Endothelial cell of umbilical vein (primary cell): ENCODE measurements at places on chromosomes 5 and 9.

DNA sequence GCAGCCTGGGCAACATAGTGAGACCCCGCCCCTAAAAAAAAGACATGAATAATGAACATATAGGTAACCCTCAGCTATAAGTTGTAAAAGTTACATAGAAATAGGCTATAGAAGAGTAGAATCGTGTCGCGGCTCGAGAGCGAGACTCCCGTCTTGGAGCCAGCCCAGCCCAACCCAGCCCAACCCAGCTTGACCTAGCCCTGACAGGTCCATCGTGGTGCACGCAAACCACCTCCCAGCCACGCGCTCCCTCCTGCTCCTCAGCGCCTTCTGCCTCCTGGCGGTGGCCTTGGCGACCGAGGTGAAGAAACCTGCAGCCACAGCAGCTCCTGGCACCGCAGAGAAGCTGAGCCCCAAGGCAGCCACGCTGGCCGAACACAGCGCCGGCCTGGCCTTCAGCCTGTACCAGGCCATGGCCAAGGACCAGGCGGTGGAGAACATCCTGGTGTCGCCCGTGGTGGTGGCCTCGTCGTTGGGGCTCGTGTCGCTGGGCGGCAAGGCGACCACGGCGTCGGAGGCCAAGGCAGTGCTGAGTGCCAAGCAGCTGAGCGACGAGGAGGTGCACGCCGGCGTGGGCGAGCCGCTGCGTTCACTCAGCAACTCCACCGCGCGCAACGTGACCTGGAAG, 10.8 kb downstream of the KIF24 start:
- DNase-seq, result no peak

DNA sequence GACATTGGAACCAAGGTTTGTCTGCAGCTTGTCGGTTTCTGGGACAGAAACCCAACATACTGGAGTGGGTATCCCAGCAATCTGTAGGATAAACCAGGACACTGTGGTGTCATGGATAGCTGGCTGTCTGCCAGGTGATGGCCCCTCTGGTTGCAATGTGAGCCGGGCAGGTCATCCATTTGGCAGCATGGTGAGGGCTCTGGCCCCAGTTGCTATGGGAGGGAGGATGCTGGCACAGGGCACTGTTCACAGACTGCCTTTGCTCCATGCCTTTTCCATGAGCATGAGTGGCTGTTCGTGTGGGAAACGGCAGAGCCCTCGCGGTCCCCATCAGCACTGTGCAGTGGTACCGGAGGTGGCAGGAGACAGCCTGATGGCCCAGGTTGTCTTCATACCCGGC, 6.4 kb downstream of the S1PR3 start:
- no peak for DNase-seq

DNA sequence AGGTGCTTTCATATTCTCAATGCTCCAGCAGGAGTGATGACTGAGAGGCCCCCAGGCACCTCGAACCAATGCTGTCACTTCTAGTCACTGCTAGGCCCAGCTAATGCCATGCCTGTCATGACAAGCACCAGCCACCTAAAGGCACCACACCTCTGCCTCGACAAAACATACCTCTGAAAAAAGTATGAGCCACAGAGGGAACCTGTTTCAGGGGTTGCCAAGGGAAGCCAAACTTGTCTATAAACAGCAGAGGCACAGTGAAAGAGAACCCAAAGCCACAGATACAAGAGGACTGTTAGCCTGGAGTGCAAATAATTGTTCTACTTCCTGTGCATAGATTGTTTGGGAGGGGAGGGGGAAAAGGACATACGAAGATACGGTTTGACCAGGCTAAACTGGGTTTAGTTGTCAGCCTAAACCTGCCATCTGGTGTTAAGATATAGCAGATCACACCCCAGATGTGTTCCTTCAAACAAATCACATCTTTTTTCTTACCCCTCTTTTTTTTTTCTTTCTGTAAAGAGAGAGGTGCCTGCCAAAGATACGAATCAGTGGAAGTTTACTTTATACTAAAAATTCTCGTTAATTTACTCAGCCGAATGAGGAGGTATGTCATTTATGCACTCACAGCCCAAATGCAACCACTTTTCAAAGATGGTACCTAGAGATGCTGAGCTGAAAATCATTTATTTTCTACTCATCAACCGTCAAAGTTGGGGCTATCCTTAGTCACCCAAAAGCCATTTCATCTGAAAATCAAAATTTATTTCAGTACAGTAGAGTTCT, 45.7 kb downstream of the BNC2 start:
- peak; percentile 24 for DNase-seq

DNA sequence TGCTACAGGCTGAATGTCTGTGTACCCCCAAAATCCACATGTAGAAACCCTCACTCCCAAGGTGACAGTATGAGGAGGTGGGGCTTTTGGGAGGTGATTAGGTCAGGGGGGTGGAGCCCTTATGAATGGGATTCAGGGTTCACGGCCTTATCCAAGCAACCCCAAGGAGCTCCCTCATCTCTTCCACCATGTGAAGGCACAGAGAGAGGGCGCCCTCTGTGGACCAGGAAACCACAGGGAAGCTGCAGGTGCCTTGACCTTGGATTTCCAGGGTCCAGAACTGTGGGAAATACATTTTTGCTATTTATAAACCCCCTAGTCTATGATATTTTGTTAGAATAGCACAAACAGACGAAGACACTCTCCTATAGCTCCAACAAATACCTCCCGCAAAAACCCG, 53.6 kb upstream of the IRX2 start:
- no peak for DNase-seq

GRCh38 chr9:21994556-21995005, at the start of gene CDKN2B-AS1:
Gene CDKN2B-AS1 (plus strand): TSS chr9:21994791.
- DNase-seq, result peak; percentile 74

DNA sequence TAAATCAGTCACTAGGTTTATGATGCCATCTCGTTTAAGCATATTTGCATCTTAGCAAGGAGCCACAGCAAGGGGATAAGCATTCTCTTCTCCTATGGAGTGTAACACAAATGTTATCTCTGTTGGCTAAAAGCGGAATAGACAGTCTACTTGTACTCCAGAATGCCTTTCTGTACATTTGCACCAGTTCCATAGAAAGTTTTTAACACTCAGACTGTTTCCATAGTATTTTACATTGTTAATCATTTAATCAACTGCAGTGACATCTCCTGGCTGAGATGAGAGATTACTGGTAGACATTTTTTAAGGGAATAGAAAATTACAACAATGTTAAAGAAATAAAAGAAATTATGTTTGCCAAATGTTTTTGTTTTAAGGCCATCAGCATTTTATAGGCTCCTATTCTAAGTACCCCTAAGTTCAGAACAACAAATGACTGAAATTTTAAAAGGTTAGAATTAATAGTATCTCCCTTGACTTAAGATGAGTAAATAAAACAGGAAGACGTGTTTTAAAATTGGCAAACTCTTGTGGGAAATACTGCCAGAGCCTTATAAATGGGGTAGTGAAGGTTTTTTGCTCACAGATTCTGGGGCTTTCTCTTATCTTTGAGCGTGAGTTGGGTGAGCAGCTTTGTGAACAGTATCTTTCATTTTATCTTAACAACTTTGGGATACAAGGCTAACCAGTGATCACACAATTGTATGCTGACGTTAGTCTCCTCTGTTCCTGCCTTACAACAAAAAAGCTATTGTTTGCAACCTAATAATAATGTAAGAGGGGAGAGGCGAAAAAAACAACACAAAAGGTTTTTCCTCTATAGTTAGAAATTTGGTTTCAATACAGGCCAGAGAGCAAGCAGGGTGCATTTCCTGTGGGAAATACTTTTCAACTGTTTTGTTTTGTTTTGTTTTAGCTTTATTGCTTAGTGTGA, 294.3 kb downstream of the FBXL7 start:
- peak; percentile 74 for DNase-seq

- DNase-seq, result peak; percentile 63
These were observed 122.0 kb downstream of the GALNT10 start for GRCh38 chr5:154312576-154312975.

- DNase-seq, result no peak
These were observed 14.4 kb downstream of the ELOVL7 start for GRCh38 chr5:60829490-60830266.

DNA sequence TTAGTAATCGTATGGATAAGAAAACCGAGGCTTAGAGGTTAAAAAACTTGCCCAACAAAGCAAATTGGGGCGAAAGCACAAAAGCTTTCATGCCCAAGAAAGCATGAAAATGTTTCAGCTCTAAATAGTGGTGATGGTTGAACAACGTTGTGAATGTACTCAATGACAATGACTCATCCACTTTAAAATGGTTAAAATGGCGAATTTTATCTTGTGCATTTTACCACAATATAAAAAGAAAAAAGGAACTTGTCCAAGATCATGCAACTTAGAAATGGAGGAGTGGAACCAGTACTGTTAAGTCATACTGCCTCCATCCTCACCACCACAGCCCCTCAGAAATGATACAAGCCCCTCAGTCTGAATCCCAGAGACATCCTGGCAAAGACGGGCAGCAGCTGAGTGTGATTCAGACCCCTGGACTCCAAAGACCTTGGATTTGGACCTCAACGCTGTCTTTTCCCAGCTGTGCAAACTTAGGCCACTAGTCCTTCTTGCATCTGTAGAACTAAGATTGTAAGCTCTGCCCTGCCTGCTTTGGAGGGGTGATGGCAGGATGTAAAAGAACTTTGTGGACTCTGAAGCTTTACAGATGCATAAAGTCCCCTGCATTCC, 158.4 kb downstream of the GABBR2 start:
- DNase-seq, result no peak

GRCh38 chr9:94144394-94144793, 60.1 kb downstream of the PTPDC1 start:
- no peak for DNase-seq

GRCh38 chr9:113269355-113269754, 6.0 kb downstream of the CDC26 start:
- no peak for DNase-seq

DNA sequence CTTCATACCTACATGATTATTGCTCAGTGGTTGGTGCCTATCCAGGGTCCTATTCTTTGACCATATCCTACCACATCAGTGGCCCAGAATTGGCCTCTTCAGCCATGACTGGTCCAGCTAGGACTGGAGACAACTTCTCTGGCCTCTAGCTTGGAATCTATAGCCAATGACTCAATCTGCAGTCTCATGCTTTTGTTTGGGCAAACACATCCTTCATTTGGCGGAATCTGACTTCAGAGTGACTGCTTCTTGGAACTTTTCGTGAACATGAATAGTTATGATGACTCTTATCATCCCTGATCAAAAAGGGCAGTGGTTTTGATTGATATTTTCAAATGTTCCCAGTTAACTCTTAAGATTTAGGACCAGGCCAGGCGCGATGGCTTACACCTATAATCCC, 134.1 kb downstream of the PAPPA start:
- DNase-seq, result no peak

DNA sequence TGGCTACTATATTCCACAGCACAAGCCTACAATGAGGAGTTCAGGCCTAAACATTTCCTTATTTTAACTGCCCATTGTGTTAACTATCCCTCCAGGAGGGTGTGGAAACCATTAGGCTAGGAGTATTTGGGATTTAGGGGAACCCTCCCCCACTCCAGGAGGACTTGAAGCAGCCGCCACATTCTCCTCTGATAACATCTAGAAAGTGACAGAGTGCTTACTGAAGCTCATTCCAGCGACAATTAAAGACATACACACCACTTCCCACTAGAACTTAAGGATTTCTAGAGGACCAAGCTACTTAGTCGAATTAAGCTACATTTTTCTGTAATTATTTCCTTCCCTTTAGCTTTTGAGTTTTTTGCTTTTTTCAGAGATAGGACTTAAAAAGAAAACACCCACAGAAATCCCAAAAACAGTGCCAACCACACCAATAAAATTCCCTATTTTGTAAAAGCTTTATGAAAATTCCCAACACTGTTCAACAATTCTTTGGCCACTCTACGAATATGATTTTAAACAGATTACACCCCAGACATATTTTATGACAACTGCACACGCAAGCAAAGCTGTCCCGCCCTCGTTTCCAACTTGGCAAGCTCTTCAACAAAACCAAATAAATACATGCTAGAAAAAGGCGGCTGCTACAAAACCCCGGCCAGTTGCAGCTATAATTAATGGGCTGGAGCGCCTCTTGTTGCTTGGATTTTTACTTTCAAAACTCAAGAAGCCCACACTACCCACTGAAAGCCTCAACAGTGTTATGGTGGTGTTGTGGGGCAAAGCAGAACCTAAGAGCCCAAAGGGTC, 4.5 kb downstream of the ROR2 start:
- no peak for DNase-seq

DNA sequence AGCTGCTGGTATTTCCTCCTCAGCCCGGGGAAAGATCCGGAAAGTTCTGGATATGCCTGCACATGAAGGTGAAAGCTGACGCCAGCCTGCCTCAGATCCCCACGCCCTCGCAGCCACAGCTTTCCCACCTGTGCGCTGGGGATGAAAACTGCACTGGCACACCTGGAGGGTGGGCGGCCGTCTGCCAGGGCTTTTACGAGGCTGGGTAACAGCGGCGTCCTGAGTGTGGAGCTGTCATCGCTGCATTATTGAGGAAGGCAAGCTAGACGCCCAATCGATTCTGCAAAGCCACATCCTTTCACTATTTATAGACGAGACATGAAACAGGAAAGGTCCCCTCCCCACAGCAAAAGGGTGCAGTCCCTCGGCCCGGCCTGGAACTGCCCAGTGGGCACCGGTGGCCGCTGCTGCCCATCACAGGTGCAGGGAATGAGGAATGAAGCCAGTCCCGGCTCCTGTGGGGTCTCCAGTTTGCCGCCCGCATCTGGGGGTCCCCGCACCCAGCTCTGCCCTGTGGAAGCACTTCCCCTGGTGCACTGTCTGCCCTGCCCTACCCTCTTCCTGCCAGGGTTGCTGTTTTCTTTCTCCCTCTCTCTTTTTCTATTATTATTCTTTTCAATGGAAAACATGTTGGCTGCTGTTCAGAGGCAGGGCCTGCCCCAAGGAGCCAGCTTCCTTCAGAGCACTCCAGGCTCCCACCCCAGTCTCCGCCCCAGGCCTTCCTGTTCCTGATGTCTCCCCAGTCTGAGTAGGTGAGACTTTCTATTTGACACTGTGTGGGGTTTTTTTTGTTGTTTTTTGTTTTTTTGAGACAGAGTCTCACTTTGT, 7.0 kb downstream of the NOTCH1 start:
- peak; percentile 83 for DNase-seq

GRCh38 chr9:134966270-134966669, 48.6 kb upstream of the FCN1 start:
- no peak for DNase-seq

DNA sequence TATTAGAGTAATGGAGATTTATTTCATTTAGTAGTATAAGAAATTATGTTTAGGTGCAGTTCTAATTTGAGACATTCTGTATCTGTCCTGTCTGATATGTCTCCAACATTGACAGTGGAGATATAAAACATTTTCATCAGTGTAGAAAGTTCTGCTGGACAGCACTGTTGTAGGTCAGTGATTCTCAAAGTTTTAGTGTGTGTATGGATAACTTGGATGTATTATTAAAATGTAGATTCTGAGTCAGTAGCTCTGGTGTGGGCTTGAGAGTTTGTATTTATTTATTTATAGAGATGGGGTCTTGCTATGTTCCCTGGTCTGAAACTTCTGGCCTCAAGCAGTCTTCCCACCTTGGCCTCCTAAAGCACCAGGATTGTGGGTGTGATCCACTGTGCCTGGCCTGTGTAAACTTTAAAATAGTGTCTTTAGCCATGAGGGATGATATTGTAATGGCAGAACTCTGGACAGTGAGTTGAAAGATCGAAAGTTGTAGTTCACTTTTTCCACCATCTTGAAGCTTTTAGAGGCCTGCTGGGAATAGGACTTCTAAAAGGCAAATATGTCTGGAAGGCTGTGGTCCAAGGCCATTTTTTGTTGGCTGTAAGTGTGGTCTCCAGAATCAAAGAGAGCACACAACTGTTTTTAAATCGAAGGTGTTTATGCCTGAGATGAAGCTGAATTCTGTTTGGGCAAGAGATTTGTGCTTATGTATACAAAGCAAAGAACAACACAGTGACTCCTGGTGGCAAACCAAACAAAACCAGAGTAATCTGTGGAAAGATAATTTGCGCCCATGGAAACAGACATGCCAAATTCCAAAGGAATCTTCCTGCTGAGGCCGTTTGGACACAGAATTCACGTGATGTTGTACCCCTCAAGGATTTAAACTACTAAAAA, 12.4 kb downstream of the UBAP1 start:
- peak; percentile 35 for DNase-seq
